Stimulated activated CD8-positive, alpha-beta memory T cell treated with anti-CD3 and anti-CD28 coated beads, Interleukin-12 subunit alpha, Interleukin-12 subunit beta, amount 100 ng/mL, for 1 hour (primary cell): ENCODE measurements at places on chromosomes 11 and 22.
A peak's percentile ranks its signal among the peaks of the same experiment; 100 is the strongest.

DNA sequence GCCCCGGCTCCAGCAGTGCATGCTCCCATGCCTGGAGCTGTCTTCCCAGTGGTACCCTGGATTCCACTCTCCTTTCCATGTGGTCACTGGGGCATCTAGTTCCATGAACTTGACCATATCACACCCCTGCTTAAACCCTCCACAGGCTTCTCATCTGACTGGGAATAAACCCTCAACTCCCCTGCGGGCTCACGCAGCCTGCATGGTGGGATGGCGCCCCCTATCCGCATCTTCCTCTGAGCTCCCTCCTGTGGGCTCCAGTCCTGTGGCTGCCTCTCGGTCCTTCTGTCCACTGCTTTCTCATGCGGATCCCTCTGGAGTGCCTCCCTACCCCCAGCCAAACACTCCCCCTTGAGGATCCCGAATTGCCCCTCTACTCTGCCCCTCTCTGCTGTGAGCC lies 41.4 kb upstream of the TTLL12 start:
- DNase-seq = peak; percentile 7

DNA sequence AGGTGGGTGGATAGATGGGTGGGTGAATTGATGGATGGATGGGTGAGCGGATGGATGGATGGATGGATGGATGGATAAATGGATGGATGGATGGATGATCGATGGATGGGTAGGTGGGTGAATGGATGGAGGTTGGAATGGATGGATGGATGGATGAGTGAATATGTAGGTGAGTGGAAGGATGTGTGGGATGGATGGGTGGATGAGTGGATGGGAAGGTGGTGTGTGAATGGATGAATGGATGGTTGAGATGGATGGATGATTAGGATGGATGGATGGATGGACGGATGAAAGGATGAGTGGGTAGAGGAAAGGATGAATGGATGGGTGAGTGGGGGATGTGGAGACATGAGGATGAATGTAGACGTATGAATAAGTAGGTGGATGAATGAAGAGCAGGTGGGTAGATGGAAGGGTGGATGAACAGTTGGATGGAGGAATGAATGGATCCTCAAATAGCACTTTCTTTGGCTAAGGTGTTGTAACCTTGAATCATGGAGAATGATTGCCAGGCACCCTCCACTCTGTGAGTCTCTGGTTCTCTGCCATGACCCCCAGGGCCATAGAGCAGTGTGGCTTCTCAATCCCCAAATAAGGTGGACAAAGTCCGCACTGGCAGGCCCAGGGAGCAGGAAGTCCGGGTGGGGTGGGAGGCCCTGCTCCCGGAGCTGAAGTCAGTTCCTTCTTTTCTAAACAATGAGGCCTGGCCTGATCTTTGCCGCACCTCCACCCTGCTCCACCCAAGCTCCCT lies 36.9 kb downstream of the IGF2 start:
- DNase-seq = no peak

- DNase-seq = no peak
Measured at GRCh38 chr22:42436404-42436803, 4.2 kb upstream of the NFAM1 start.

DNA sequence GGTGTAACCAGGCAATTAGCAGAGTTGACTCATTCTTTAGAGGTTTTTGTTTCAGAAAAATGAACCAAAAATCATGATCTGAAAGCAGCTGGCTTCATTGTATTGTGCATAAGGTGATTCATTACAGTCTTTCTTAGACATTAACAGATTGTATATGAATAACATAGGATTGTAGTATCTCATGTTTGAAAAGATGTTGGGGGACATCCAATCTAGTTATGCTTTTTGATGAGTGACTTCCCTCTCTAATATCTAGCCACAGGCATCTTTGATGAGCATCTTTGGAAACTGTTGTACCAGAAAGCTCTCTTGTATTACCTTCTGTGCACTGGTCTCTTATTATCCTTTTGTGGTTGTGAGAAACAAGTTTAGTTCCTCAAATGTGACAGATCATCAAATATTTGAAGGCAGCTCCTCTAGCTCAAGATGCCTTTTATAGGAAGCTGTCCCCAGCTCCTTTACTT lies 8.3 kb downstream of the GRK3 start:
- no peak for DNase-seq

DNA sequence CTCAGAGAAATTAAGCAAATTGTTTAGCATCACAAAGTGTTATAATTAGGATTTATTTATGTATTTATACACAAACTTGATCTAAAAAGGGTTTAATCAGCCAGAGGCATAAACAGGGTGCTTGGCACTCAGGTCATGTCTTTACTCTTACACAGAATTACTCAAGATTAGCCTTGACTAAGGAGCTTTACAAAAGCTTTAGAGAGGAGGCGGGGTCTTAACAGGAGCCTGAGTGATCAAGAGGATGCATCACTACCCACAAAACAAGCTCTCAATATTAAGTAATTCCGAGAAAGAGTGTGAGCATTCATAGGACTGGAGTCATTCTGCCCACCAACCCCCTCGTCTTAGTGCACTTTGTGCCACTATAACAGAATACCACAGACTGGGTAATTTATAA lies 103.0 kb downstream of the SPATA19 start:
- DNase-seq = no peak

DNA sequence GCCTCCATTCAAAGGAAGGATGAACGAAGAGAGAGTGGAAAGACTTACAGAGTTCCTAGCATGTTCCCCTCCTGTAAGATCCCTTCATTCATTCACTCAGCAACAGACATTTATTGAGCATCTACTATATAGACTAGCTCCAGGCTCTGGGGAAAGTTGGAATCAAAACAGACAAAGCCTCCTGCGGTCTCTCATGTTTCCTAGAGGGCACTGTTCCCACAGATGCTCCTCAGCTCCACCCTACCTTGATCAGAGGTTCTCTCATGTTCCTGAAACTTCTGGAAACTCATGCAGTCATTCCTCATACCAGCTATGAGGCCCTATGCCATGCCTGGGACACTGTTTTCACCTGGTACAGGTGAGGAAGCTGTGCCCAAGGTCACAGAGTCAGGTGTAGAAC lies 11.1 kb downstream of the ALX4 start:
- DNase-seq = no peak

- no peak for DNase-seq
Measured at GRCh38 chr11:67700141-67700540, 25.7 kb upstream of the ALDH3B2 start.

DNA sequence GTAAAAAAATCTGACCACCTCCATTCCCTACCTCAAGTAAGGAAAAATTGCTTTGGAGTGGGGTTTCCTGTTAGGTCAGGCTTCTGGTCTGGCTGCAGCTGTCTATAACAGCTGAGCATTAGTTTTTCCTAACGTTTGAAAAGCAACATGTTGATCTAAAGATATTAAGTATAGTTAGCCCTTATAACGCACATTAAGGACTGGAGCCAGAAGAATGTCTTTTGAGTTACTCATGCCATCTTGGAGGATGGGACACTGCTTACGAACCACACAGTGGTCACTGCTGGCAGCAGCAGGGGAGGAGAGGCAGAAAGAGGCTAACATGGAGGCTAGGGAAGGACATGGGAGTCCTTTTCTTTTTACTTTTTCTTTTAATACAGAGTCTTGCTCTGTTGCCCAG lies 44.1 kb upstream of the GDPD4 start:
- DNase-seq = no peak

- no peak for DNase-seq
Measured at GRCh38 chr11:57150454-57150917, 31.3 kb upstream of the LRRC55 start.

DNA sequence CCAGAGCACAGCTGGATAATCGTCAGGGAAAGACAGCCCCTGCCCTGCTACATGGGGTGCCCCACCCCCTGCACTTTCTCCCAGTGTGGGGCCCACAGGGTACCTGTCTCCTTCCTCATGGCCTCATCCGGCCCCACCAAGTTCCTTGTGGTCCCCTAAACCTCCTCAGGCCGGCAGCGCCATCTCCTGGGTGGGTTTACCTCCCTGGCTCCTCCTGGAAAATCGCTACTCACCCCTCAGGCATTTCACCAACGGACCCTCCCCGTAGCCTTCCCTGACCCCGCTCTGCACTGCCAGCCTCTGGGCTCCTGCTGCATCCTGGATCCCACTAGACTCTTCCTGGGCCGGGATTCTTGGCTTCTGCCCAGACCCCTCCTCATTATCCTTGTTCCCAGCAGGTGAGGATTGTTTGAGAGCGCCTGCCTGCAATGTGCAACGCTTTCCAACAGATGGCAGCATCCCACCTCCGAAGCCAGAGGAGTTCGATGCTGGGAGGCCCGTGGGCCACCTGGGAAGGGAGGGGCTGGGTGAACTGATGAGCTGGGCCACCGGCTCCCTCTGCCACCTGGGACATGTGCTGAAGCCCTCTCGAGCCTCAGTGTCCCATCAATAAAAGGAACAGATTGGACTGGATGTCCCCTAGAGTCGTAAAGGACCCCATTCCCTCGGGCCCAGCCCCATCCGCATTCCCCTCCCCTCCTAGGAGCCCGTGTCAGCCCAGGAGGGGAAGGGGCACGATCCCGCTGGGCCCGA lies 44.2 kb upstream of the TTLL12 start:
- peak; percentile 35 for DNase-seq

DNA sequence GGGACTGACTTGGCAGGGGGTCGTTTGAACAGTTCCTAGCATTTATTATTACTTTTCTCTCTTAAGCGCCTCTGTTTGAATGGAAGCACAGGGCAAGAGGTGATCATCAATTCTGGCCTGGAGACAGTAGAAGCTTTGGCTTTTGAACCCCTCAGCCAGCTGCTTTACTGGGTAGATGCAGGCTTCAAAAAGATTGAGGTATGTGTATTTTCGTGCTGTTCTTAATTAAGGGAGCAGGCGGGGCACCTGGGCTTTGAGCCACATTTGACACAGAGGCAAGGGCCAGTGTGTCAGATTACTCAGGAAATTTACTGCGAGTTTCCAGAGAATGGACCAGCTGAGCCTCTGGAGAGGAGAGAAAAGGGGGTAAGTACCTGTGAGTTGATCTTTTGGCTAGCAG lies 102.4 kb upstream of the SORL1-AS1 start:
- DNase-seq = no peak

DNA sequence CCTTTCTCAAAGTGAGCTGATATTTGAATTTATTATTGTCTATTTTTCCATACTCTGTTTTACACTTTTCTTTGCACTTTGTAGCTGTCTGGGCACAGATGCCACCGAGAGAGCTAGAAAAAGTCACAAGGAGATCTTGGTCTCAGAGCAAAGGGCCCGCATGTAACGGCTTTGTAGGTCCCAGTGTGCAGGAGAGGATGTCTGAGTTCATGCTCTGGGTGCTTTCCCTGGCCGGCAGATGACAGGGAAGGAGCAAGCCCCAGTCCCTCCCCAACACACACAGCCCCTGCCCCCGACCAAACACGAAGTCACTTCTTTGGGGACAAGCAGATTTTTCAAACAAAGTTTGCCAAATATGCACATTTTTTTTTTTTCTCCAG lies 55.8 kb downstream of the SMIM38 start:
- no peak for DNase-seq

DNA sequence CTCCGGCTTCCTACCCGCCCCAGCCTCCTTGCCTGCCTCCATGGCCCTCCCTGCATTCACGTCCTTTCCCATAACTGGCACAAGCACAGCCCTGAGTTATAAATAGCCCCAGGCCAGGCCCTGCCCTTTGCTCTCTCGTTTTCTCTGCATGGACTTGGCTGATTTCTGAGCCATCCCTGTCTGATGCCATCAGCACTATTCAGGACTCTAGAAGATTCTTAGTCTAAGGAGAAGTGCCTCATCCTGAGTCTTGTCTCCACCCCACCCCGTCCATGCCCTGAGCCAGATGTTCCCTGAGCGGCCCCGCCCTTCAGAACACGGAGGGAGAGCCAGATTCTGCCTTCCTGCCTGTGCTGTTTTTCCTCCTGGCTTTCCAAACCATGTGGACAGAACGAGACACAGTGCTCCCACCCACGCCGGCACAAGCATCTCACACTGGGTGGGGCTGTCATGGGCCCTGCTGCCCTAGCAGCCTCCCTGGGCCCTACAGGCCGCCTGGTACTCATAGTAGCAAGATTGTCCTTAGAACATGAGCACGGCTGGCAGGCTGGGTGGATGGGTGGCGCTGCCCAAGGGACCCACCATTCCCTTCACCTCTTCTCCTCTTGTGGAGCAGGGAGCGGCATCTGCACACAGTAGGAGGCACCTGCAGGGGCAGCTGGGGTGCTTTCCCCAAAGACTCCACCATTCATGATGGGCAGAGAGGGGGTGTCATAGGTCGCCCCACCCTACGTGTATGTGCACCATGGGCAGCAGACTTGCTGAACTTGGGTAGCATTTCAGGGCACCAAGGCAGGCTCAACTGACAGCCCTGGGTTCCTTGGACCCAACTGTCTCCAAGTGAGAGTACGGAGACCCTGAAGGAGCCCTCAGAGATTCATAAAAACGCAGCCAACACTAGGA lies 76.9 kb downstream of the BCR start:
- no peak for DNase-seq

GRCh38 chr11:23023319-23023718 lies 163.0 kb upstream of the CCDC179 start:
- no peak for DNase-seq

DNA sequence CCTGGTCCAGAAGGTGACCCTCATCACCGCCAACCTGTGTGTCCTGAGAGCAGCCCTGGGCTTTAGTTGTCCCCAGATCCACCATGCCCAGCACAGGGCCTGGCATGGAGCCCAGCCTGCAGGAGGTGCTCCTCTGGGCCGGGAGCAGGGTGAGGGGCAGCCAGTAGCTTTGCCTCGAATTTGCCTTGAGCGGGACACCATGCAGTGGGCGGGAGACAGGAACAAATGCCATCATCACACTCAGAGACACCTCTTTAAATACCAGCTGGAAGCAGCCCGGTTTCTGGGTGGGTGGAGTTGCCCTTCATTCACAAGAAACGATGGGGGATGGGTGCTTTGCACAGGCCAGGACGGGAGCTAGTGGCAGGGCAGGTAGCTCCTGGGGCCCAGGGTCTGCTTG lies 19.3 kb downstream of the FLRT1 start:
- no peak for DNase-seq

DNA sequence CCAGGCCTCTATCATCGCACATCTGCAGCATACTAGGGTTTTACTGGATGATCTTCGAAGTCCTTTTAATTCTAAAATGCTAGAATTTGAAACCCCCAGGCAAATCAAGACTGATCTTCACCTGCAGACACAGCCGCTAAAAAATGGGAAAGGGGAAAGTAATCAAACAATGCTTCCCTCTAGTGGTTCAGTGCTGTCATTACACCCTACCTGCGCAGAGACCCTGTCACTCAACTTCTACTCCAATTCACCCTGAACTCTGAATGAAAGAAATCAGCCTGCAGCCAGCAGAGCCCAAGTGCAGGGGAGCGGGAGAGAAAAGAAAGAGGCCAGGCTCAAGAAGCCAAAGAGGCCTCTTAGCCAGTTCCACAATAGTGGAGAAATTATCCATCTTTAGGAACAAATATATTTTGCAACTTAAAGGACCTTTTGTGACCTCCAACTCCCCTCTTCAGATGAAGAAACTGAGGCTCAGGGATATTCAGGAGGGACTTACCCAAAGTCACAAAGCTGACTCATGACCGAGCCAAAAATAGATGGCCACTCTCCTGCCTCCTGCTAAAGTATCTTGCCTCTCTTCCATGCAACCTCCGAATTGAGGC lies 33.0 kb downstream of the SERGEF start:
- DNase-seq = peak; percentile 6

DNA sequence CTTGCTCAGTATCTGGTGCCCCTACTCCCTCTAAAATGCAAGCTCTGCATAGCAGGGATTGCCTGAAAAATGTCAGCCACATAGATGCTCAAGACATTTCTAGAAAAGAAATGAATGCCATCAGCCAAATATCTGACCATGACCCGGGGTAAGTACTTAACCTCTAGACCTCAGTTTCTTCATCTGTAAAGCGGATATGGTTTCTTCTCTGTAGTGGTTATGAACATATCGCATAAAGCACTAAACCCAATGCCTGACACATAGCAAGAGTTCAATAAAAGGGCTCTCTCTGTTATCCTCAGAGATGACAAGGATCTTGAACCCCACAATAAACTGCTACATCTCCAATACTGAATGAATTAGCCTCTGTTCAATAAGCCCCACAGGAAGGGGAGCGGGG lies 122.6 kb downstream of the ABTB2 start:
- no peak for DNase-seq
